ENCODE measurements at places on chromosomes 7 and 10.
A peak's percentile ranks its signal among the peaks of the same experiment; 100 is the strongest.

DNA sequence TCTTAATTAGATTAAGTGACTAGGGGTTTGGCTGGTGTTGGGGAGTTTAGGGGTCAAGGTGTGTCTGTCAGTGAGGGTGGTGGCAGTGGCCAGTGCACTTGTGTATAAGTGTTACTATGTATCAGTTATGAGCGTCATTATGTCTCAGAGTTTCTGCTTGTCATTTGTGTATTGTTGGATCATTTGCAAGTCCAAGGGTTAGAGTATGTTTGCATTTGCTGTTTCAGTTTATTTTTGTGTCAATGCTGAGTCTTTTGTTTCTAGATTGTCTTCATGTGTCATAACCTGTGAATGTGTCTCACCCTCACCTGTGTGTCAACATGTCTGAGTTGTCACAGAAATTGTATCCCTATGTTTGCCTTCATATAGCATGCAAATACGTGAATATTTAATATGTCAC lies 97.5 kb upstream of the PAX2 start:
- no peak for DNase-seq

- DNase-seq: no peak
Observed at GRCh38 chr10:103235775-103236174, 9.9 kb upstream of the RPEL1 start.

DNA sequence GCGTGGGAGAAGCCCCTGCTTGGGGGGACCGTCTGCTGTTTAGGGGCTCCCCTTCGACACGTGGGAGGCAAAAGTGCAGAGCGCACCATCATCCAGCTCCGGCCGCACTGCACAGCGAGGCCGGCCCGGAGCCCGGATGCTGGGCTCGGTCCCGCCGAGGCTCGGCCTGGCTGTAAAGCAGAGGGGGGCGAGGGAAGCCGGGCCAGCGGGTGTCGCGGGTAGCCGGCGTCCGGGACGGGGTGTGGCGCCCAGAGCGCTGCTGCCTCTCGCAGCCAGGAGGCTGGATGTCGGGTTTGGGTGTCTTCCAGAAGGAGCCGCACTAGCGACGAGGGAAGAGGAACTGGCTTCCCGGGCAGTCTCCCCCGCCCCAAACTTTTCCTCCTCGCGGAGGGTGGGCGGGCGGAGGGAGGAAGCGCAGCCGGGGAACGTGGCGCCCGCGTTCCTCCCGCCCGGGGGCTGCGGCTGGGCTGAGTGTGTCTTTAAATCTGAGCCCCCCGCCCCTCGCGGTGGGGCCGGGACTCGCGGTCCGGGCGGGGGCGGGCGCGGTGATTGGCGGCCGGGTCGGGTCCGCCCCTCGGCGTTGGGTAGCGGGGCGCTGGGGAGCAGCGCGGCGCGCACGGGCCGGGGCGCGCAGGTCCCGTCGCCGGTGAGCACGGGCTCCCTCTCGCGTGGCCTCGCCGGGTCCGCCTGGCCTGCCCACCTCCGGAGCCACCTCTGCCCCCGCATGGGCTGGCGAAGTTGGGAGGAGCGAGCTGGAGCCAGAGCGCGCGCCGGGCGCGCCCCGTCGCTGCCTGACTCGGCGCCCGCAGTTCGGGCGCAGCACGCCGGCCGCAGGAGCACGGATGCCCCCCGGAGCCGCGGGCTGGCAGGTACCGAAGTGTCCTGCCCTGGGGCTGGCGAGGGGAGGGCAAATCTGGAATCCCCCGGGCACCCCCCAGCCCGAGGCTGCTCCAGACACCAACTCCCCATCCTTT lies at the start of gene PALD1:
TSS of gene PALD1 (plus strand) at position 577 of the 974 bp plus-strand sequence. CDS start 47,185 bp downstream, outside the sequence.
- no peak for DNase-seq

DNA sequence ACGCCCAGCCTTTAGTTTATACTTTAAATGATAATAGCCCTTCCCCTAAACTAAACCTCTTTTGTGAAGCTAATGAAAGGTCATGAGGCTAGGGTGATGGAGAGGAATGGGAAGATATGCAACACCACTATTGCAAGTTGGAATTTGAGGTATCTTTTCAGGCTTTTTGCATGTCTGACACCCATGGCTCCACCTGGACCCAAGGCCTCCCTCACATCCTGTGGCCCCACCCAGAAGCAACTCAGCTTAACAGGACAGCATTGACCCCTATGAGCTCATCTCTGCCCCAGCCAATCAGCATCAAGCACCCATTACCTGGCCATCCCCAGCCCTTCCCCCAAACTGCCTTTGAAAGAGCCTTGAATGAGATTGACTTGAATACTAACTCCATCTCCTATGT lies 674.2 kb upstream of the NRP1 start:
- no peak for DNase-seq

GRCh38 chr10:34861293-34862021 lies 46.4 kb upstream of the PARD3 start:
- no peak for DNase-seq

- DNase-seq: no peak
Observed at GRCh38 chr10:133388236-133388972, 5.6 kb upstream of the MTG1 start.

DNA sequence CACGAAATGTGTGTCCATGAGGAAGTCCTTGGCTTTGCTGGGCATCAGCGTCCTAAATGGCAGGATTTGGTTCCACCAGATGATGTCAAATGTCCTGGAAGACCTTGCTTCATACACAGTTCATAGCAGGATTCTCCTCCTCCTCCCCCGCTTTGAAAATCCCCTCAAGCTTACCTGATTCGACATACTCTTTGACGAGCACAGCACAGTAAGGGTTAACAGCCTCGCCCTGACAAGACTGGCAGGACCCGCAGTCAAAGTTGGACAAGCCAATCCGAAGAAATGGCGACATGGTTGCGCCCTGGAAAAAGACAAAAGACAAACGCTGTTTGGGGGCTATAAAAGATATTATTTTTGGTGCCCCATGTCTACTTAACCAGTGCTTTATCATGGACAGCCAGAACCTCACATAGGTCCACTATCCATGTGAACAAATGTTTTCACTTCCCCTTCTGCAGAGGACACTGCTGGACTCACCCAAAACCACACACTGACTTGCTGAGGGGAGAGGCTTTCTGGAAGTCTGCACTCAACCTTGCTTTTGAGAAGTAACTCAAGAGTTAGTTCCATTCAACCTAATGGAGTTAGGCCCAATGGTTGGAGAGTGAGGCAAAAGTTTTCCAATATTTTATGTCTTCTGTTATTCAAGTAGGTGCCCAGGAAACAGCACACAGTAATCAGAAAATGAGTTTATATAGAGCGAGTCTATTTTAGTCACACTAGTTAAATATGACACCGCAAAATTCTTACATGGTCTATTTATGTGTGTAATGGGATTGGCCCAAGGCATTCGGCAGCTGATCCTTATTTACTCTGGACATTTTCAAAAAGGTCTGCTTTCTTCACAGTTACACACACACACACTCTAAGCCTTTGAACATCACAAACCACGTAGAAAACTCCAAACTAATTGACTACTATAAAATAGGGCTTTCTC lies 65.0 kb downstream of the PRKCQ start:
- DNase-seq: no peak

DNA sequence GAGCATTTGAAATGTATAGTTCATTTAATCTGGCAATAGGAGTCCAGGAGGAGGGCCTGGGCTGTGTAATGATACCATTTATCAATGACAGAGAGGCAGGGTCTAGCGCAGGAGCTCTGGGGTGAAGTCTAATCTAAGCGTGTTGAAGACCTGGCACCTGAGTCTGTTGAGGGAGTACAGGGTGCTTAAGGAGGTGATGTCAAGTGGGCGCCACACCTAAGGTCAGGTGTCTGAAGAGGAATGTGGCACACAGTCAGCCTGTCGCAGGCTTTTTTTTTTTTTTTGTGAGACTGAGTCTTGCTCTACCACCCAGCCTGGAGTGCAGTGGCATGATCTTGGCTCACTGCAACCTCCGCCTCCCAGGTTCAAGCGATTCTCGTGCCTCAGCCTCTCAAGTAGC lies 2.3 kb downstream of the LLCFC1 start:
- DNase-seq: no peak

- DNase-seq: no peak
Observed at GRCh38 chr10:10092581-10092980, 925.1 kb upstream of the CELF2 start.

DNA sequence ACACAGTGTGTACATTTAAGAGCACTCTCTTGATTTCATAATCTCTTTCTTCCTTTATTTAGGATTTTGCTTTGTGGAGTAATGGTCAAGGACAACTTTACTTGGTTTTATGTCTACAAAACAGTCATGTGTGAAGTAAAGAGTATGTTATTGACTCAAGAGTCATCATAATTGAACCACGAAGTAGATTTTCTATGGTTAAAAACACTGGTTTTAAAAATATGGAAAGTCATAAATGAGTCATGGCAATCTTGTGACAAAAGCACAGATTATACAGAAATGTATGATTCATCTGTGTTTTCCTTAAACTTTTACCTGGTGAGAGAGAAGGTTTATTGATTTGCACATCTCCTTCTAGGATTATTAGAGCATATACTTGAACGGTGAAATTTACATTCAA lies 969.7 kb downstream of the GATA3 start:
- no peak for DNase-seq

DNA sequence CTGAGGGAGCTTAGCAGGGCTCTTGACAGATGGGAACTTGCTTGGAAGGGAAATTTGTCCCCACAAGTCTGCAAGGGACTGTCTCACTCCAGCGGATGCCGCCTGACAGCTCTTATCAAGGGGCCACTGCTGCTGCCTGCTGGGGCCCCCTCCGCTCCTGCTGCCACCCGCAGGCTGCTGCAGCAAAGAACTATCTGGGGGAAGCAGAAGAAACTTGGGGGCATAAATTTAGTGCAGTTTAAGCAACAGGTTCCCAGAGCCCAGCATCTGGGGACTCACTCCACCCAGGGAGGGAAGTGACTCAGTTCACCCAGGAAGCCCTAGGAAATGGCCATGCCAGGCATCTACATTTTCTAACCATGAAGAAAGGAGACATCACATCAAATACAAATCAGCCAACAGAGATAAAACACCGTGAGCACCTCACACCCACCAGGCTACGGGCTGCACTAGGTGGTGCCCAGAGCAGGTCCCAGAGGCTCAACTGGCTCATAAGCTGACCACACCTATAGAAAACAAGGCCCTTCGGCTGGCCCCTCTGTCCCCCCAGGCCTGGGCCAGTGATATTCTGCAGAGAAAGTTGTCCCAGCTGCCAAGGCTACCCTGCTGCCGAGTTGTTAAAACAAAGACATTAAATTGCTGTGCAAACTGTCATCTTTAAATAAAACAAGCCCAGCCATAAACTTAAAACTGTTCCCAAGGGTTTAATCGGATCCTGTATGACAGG lies 3.7 kb downstream of the RGS10 start:
- no peak for DNase-seq

DNA sequence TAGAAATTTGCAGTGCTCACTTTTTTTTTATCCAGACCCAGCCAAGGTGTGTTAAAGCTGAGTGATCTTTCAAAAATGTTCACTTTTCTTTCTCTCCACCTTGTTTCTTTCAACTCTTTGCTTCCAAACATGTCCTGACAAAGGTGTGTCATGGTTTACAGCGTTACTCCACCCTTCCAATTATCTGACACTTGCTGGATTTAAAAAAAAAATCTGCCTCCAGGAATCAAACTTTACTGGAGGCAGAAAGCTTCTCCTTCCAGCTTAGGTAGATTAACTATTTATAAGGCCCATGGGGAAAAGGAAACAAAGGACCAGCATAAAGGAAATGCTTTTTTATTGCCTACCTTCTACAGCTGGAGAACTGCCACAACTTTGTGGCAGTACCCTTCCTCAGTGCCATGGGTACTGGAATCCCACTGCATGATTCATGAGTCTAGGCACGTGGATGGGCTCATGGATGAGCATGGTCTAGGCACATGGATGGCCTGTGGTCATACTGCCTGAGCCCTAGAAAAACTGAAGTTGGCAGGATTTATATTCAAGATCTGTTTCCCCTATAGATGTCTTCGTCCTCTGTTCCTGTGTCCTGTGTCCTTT lies at the start of gene COL17A1:
TSS of gene COL17A1 (minus strand) at position 80 of the 600 bp plus-strand sequence. CDS start 5,207 bp downstream, outside the sequence.
- no peak for DNase-seq

DNA sequence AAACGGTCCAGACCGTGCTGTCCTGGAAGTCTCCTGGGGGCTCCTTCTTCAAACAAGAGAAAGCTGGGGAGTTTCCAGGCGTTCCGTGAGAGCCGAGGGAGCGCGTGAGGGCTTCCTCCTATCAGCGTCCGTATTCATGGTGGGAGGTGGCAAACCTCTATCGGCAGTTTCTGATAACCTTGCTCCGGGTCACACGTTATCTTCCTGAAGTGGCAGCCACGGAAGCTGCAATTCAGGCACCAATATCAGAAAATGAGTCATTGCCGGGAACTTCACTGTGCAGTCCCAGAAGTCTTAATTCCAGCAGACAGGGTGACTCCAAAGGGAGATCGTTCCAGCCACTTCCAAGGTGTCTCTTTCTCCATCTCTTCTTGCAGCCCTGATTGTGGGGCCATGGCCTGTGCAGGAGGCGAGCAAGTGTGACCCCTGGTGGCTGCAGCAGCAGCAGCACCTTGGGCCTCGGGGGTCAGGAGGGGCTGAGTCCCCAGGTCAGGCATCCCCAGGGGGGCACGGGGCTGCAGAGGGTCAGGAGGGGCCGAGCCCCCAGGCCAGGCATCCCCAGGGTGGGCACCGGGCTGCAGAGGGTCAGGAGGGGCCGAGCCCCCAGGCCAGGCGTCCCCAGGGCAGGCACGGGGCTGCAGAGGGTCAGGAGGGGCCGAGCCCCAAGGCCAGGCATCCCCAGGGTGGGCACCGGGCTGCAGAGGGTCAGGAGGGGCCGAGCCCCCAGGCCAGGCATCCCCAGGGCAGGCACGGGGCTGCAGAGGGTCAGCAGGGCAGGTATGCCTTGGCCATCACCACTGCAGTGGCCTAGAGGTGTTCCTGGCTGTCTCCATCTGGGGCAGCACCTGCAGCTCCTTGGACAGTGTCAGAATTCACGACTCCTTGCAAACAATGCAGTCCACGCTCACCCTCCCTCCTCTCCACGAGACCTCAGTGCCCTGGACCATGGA lies 538.7 kb downstream of the DNAJB6 start:
- peak; percentile 36 for DNase-seq

DNA sequence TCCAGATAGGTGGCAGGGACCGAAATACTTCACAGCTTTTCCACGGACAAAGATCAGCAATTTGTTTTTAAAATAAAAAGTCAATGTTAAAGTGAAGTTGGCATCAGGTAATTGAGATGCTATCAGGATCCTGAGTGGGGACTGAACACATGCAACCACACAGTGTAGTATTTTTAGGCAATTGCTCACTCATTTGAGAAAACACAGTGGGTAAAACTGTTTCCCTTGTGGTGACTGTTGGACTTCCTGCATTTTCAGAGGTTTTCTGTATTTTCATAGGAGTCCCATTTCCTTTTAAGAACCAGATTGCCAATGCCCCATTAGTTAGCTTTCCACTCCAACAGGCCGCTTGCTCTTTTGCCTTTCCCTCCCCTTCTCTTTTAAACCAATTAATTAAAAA lies 159.5 kb upstream of the ZNF32 start:
- no peak for DNase-seq

DNA sequence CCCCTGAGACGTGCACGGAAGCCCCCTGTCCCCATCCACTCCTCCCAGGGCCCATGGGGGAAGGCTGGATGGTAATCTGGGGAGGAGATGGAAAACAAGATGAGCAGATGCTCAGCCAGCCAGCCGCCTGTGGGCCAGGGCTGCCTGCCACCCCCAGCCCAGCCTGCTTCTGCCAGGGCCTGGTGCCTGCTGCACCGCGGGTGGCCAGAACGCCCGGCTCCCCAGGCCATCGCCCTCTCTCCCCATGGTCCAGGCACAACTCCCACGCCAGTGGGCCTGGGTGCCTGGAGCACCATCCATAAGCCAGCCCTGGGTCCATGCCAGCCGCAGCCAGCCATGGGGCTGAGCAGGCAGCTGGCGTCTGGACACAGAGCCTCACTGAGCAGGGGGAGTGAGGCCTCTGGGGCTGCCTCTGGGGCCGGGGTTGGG lies 57.2 kb upstream of the ELN start:
- no peak for DNase-seq

GRCh38 chr10:104297697-104298660 lies 29.0 kb downstream of the GSTO2 start:
- DNase-seq: no peak

Data from activated CD8-positive, alpha-beta memory T cell treated with anti-CD3 and anti-CD28 coated beads for 1 hour (primary cell).